ENCODE measurements at places on chromosomes 7 and 10.

- DNase-seq = peak; percentile 39
Observed at GRCh38 chr7:92835261-92835850, 1.0 kb downstream of the CDK6 start.

DNA sequence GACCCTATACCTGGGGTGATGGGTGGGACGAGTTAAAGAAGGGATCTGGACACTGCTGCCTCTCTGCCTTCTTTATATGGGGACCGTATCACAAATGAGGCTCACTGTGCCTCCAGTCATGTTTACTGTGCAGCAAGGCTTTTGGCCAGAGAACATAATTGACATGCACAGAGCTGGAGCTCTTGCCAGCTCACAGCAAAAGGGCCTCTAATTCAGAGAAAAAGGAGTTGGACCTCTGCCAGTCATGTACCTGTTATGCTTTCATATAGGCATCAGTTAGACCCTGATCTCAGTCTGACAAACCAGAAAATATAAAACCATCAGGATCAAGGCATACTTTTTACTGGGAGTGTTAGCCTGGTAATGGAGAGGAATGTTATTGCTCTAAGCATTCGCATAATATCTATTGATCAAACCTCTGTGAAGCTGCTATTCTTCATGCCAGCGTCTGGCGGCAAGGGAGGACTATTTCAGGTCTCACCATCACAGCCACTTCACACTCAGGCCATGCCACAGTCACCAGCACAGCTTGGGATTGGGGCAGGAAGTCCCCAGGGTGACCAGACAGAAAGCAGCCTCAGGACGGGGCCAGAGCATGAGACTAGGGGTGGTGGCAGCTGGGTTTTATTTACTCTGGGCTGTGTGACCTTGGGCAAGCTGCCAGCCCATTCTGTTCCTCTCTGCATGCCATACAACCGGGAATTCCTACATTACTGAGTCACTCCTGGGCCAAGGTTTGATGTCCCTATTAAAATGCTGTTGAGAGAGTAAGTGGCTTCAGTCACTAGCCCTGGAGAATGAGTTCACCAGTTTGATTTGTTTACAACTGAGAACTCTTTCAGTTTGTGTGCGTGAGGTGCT, 90.1 kb downstream of the NPSR1 start:
- DNase-seq = no peak

DNA sequence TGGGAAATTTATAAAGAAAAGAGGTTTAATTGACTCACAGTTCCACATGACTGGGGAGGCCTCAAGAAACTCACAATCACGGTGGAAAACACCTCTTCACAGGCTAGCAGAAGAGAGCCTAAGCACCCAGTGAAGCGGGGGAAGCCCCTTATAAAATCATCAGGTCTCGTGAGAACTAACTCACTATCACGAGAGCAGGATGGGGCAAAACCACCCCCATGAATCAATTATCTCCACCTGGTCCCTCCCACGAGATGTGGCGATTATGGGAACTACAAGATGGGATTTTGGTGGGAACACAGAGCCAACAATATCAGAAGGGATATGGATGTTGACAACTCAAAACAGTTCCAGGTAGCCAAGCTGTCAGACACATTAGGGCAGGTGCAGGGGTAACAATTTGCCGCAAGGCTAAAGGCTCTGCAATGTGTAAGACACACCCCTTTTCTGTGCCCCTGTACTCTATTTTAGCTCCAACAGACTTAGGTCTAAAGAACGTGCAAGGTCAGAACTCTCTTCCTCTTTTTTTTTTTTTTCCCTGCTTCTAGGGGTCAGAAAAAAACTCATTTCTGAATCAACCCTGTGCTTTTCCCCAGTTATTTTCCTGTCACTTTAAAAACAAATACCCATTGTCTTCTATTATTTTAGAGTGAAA, 30.7 kb upstream of the RBM20 start:
- no peak for DNase-seq

- no peak for DNase-seq
Observed at GRCh38 chr7:73876361-73876760, 15.4 kb downstream of the TMEM270 start.

GRCh38 chr10:126277181-126277580, 111.1 kb downstream of the ADAM12 start:
- no peak for DNase-seq

GRCh38 chr10:114356751-114357514, 47.4 kb downstream of the AFAP1L2 start:
- DNase-seq = no peak

- no peak for DNase-seq
Observed at GRCh38 chr10:113285305-113285704, 267.5 kb upstream of the HABP2 start.

- no peak for DNase-seq
Observed at GRCh38 chr7:130488392-130489139, 3.3 kb upstream of the MEST start.

GRCh38 chr10:11207560-11207844, 189.8 kb downstream of the CELF2 start:
- no peak for DNase-seq

- no peak for DNase-seq
Observed at GRCh38 chr10:76298329-76298728, 866.9 kb downstream of the LRMDA start.

- DNase-seq = no peak
Observed at GRCh38 chr7:79454361-79454960, 994 bp upstream of the MAGI2 start.

- DNase-seq = no peak
Observed at GRCh38 chr10:71763352-71764127, 9.8 kb downstream of the VSIR start.

DNA sequence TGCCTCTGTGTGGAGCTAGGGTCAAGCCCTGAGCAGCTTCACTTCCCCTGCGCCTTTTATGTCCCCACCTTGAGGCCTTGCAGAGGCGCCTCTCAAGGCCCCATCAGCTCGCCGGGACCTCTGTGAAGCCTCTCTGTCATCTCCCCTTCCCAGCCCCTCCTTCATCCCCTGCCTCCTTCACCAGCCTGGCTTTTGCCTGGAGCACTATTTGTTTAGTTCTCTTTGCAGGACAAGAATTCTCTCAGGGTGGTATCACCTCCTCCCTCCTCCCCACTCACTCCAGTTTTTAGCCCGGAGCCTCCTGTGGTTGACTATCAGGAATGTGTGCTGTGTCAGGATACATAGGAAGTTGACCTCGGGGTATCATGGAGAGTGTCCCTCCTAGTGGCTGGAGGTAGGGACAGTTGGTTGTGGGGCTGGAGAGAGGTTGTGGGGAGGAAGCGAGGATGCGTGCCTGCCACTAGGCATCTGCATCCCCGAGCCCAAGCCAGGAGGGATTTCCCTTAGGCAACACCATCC, 89.8 kb upstream of the ANLN start:
- DNase-seq = no peak
